ENCODE measurements at places on chromosomes 7 and 10.

DNA sequence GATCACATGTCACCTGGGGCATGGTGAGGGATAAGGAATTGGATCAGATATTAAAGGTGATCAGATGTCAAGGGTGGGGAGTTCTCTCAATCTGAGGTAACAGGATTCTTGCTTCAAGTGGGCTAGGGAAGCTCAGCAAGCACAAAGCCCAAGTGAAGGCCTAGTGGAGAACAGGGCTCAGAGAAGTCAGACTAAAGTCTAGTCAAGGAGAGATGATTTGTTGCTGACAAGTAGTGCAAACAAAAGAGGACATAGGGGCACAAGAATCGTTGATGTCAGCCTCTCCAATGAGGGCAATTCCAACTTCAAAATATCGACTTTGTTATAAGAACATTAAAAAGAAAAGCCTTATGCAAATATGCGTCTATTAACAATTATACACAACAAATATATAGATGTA lies 852.8 kb upstream of the CELF2 start:
- no peak for DNase-seq

GRCh38 chr10:44958196-44958897 lies 1.3 kb upstream of the RASSF4 start:
- DNase-seq: peak; percentile 65

DNA sequence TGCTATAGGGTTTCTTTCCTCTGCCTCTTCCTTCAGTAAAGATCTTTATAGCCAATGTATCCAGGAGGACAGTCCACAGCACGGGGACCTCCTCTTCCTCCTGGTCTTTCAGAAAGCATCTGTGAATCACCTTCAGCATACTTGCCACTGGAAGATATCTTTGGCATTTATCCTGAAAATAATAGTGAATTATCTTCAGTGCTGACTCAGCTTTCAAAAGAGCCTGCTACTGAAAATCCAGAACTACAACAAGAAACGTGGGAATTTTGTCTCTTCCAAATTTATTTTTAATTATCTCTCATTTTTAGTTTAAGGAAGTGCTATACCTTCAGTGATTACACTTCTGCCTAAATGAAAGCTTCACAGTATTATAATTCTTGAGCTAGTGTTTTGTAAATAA lies 7.6 kb upstream of the UNC5B start:
- DNase-seq: peak; percentile 30

- DNase-seq: peak; percentile 69
These were observed 7.5 kb upstream of the LRRN3 start for GRCh38 chr7:111083413-111083812.

DNA sequence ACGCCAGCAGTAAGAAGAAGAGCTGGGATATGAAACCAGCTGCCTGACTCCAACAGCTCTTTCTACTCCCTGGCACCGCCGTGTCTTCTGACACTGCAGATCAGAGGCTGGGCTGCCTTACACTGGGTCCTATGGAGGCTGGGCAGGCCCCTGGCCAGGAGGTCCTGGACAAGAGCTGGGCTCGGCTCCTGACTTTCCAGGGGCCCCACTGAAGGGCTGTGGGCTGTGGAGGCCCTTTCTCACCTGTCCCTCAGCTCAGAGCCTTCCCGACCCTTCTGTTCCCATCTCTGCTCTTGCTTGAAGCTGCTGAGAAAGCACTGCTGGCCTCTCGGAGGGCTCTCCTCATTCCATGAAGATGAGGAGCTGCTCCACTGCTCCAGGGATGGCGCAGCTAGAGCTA lies 85.9 kb upstream of the UNC5B start:
- DNase-seq: no peak

DNA sequence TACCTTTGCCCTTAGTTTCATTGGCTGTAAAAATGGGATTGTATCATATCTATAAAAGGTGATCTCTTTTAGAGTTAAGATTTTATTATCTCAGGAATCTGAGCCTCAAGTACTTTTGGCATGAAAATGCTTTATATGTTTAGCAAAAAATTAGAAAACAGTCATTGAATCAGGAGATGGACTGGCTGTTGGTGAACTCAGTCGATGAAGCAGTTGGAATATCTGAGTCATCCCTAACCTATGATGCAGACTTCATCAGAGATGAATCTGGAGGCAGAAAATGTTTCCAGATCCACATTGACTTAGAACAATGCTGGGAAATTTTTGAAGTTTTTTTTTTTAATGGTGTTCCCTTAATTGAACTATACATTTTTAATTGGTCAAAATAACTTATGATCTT lies 228.5 kb downstream of the SLC25A13 start:
- DNase-seq: peak; percentile 85

DNA sequence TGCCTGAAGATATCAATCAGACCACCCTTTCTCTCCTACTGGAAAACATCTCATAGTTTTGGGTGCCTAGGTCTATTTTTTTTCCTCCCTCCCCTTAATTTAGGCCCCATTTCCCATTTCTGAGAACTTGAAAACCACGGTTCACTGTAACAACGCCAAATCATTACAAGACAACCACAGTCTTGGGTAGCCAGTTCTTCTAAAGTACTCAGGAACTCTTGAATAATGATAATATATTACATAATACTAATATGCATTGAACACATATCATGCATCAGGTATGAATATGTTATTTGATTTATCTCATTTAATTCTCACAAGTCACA lies 185.1 kb upstream of the ADO start:
- peak; percentile 63 for DNase-seq

- no peak for DNase-seq
These were observed 27.4 kb downstream of the EPDR1 start for GRCh38 chr7:37947941-37948210.

GRCh38 chr10:131760416-131761166 lies 140.2 kb upstream of the PPP2R2D start:
- DNase-seq: no peak

DNA sequence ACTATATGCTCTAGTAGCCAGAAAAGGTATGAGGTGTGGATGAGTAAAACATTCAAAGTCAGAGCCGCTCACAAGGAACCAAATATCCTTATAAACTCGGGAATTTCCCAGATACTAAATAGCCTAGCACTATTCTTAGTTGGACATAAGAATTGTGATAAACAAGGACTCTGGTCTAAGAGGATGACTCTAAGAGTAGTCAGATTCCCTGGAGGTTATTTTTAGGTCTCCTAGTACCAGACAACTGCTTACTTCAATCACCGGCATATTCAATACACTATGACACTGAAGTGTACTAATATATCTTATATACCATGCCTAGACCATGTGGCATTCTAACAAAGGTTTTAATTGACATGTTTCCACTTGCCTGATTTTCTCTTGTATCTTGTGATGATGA lies 56.5 kb downstream of the LMBR1 start:
- no peak for DNase-seq

DNA sequence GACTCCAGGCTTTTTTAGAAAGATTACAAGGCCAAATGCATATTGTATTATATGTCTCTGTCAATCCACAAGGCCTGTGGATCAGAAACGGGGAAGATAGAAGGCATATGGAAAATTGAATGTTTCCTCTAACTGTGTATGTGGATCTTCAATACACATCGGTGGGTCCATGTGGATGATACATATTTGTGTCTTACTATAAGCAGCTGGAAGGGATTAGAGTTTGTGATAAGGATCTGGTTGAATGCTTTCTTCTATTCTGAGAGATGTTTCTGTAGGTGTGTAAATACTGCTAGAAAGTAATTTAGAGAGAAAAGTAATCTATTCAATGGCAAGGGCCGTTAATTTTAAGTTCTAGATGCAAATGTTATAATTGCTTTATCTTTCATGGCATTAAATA lies 137.8 kb upstream of the AKR1E2 start:
- no peak for DNase-seq

DNA sequence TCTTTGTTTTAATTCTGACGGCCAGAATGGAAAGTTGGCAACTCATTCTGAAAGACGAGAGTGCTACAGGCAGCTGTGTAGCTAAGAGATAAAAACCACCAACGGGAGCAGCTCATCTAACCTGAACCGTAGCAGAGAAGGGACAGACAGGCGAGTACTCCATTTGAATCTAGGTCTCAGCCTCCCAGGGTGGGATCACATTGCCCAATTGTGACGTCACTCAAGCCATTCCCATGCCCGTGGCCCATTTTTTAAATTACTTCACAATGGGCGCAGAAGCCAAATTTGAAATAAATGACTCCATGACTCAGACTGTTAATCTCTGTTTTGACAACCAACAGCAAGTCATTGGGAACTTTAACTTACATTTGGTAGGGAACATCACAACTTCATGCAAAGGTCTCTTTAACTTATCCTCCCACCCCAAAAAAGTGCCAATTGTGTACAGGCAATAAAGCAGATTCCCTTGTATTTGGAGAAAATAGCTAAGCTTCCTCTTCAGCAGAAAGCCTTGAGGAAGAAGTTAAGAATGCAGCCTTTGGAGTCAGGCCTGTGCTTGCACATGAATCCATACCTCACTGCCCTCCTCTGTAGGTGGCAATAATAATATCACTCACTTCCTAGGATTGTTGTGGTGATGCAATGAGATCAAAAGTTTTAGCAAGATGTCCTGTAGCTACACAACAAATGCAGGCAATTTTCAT lies 93.2 kb upstream of the KIF5B start:
- peak; percentile 82 for DNase-seq

GRCh38 chr7:100823140-100823525 lies 4.2 kb downstream of the EPHB4 start:
- DNase-seq: no peak

GRCh38 chr10:90751107-90751997 lies 106.5 kb downstream of the HTR7 start:
- DNase-seq: peak; percentile 33

DNA sequence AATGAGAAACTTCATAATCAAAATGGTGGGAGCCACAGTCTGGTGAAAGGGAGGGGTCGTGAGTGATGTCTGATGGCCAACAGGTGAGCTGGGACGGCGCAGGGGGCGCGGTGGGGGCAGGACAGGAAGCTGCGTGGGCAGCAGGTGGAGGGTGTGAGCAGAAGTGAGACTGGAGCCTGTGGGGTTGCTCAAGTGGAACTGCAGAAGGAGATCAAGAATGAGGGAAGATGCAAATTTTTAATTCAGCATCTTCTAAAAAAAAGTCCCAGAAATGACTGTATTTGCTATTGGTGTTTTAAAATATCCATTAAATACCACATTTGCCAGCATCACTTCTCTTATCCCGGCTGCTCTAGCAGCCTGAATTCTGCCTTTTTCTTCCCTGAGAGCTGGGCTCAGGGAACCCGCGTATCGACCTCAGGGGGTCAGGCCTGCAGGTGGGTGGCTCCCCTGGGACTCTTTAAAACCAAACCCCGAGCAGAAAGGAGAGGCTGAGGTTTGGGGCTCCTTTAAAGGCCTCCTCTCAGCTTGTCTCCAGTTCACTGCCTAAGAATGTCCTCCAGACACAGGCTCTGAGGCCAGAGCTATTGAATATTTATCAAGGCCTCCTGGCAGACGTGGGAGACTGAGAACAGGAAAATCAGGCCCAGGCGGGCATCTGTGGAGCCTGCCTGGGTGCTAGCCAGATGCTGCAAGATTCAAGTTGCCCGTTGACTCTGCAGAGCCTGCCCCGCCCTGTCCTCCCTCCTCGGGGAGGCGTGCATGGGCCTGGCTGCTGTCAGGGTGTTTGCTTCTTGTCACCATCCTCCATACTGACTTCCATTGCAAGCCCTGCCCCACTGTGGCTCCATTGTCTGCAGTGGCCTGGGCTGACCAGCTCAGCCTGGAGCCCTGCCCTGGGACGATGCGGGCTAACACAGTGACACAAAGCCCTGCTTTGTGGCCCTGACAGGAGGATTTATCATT lies 53.9 kb downstream of the SYPL1 start:
- no peak for DNase-seq

DNA sequence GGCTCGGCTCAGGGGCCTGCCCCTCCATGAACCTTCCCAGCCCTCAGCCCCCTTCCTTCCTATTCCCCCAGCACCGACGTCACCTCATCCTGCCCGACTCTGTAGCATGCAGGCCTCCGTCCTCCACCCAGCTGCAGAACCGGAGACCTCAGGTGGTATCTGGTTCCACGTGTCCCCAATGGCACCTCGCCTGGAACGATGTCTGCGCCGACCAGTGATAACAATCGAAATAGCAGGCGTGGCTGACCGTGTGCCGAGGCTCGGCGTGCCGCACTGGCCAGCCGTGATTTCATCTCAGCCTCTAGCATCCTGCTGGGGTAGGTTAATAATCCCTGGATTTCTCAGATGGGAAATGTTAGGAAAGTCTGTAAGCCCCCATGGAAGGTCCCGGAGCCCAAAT lies 171.7 kb downstream of the CUX1 start:
- no peak for DNase-seq

DNA sequence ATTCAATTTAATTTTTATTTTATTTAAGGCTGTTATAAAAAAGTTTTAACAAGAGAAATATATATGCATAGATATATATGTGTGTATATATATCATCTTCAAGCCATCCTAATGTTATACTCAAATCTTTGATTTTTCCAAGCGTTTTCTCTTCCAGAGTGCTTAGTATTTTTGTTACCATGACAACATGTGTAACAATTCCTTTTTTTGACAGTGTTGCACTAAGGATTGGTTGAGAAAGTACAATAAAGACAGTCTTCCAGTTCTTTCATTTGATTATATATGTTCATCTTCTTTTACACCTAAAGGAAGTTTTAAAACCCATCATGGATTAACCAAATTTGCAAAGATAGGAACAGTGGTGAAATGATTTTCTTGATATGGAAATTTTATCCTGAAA lies 171.7 kb downstream of the KLF6 start:
- DNase-seq: no peak

- DNase-seq: no peak
These were observed 147.7 kb downstream of the UBE2H start for GRCh38 chr7:129804890-129805719.

GRCh38 chr10:34178756-34179155 lies 636.3 kb downstream of the PARD3 start:
- peak; percentile 58 for DNase-seq

- DNase-seq: no peak
These were observed 8.4 kb downstream of the BNIP3 start for GRCh38 chr10:131973160-131973951.

DNA sequence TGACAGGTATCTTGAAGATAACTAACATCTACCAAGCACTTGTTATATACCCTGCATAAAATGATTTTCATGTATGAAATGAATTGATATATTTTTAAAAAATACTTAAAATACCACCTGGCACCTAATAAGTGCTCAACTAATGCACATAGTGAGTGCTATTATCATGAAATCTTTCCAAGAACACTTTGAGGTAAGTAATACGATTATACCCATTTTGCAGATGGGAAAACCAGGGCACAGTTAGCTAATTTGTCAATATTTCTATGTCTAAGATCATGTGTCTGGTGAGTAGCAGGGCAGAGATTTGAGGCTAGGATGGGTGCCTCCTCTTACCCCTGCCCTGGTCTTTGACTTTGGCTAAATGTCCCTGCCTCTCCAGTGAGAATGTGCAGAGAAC lies 6.1 kb downstream of the DMBT1 start:
- no peak for DNase-seq

DNA sequence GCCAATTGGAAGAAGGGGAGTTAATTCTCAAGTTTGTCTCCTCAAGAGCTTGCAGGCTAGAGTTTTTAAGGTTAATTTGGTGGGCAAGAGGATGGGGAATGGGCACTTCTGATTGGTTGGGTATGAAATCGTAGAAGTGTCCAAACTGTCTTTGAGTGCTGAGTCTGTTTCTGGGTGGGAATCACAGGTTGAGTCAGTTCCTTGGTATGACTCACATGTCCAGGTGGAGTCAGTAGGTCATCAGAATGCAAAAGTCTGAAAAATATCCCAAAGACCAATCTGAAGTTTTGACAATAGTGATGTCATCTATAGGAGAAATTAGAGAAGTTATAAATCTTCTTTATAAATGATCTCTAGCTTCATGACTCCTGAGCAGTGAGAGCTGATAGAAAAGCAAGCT lies 1252.2 kb downstream of the REEP3 start:
- DNase-seq: no peak

Measured in fibroblast of skin of right biceps (primary cell).